Activated CD8-positive, alpha-beta T cell treated with anti-CD3 and anti-CD28 coated beads for 36 hours (primary cell): ENCODE measurements at places on chromosomes 16 and 17. TPM values are rescaled to one million over a fixed set of nuclear protein-coding genes. Genes with fewer than 3 reads are reported as not detected.

The KRTAP9-4 gene
- not detected for total RNA-seq

GRCh38 chr16:25124503-25124902 lies 13.0 kb downstream of the LCMT1 start:
- no peak for DNase-seq

DNA sequence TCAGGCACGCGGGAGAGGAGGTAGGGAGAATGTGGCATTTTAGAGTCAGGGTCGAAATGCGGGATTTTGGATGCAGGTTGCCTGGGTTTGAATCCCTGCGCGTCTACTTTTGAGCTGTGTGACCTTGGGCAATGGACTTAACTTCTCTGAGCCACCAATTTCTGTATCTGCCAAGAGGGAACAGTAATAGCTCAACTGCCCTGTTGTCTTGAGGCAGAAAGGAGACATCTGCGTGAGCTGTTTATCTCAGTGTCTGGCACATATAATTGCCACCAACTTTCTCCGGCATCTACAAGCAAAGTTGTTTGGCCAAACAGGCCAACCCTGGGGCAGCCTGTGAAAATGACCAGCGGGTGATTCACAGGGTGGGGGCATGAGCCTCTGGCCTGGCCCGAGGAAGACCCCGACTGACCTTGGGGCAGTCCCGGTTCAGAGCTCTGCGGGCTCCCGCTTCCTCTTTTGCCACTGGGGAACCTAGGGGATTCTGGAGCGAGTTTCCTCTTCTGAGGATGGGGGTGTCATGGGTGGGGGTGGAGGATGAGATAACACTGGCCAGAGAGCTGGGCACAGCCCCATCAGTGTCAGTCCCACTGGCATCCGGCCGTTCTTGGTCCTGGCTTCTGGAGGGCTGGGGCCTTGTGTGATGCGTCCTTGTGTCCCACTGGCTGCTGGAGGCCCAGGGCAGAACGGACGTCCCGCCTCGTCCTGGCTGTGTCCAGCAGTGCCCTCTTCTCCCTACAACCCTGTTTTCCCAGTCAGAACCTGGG lies 1.3 kb downstream of the SNN start:
- peak; percentile 18 for DNase-seq

DNA sequence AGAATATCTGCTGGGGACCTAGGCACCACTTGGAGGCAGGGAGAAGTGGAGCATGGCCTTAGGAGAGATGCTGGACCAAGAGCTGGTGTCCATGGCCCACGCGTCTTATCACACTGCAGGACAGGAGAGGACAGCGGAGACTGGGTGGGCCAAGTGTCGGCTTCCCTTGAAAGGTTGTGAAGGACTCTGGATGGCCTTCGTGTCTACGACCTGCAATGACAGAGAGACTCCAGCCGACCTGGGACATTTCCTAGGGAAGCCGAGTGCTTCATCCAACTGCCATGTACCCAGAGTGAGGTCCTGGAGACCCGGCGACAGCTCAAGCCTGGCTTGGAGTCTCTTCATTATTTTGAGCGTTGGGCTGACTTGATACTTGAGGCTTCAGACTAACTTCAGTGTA lies 20.5 kb downstream of the C1QTNF1 start:
- DNase-seq: no peak

GRCh38 chr17:5846001-5846400 lies 224.2 kb upstream of the WSCD1 start:
- DNase-seq: no peak

The SLC6A2 gene
- total RNA-seq: not detected
